ENCODE measurements at places on chromosomes 5 and 9.
A peak's percentile ranks its signal among the peaks of the same experiment; 100 is the strongest.

GRCh38 chr9:91840469-91840868 lies 109.6 kb downstream of the ROR2 start:
- no peak for DNase-seq

GRCh38 chr9:5580650-5581049 lies 48.3 kb upstream of the RIC1 start:
- DNase-seq = no peak

- DNase-seq = no peak
Observed at GRCh38 chr9:518540-518939, 303.9 kb downstream of the DOCK8 start.

- DNase-seq = no peak
Observed at GRCh38 chr5:6760686-6761085, 47.5 kb downstream of the TENT4A start.

- DNase-seq = no peak
Observed at GRCh38 chr5:76251656-76252055, 151.4 kb upstream of the IQGAP2 start.

- no peak for DNase-seq
Observed at GRCh38 chr5:177392765-177393164, 7.7 kb downstream of the PFN3 start.

GRCh38 chr5:73625944-73626811 lies at the start of gene ARHGEF28:
Gene ARHGEF28 (plus strand): TSS chr5:73626196. CDS start chr5:73684852, 58,656 bp downstream.
- DNase-seq = no peak

- no peak for DNase-seq
Observed at GRCh38 chr5:56893251-56893951, 16.0 kb upstream of the SETD9 start.

GRCh38 chr5:135392256-135392655 lies 6.8 kb downstream of the MACROH2A1 start:
- DNase-seq = no peak

DNA sequence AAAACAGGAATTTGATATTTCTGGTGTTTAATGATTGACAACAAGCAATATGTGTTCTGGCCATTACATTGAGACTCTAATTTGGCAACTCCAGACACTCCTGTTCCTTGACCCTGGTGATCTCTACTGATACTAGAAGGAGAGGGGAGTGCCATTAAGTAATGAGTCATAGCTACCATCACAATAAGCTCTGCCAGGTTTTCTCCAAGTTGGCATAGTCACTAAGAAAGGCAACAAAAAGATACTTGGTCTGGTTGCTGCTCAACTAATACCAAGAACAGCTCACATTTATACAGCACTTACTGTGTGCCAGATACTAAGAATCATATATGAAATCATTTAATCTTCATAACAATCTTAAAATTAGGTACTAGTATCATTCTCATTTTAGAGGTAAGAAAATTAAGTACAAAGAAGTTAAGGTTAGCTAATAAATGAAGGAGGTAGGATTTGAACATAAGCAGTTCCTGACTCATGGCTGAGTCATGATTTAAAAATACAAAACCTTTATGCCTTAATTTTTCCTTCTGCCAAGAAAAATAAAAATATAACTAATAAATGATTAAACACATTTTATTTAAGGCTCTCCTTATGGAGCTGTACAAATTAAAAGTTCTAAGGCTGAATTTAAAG lies 19.9 kb upstream of the PRXL2C start:
- DNase-seq = no peak

DNA sequence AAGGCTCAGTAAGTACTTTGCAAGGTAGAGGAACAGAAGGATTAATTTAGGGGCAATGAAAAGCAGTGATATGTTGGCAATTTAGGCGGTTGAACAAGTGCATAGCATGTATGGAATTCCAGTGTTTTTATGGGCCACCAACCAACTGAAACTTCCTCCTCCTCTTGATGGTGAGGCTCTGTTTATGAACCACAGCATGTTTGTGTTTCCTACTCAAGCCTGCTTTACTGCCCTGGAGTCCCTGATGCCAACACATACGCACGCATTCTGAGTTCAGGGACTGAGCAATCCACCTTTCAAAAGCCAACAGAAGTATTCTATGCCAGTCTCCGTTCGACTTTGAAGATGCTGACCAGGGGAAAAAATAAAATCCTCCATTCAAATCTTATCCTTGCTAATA lies 417.5 kb downstream of the EFNA5 start:
- no peak for DNase-seq

DNA sequence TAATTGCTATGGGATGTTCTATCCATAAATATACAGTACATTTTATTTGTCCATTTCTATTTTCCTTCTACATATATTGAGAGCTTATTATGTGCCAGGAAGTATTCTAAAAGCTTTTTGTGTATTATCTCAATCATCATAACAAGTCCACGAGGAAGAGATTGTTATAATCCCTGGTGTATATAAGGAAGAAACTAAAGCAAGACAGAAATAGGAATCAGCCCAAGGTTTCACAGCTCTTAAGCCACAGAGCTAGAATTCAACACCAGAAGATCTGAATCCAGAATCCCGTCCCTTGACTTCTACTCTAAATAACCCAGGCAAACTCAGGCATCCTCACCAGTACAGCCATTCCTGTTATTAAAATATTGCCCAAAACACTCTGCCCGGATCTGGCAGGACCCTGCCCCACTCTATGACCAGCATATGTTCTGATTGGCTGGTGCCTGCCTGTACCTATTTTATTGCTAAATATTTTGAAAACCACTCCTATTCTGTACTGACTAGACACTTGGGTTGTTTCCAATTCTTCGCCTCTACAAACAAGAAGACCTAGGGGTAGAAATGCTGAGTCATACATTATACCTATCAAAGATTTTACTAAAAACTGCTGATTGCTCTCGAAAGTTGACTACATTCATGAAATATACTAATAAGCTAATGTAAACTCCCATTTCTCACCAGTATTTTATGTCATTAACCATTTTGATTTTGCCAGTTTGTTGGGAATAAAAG lies 297.4 kb downstream of the ENC1 start:
- DNase-seq = no peak

DNA sequence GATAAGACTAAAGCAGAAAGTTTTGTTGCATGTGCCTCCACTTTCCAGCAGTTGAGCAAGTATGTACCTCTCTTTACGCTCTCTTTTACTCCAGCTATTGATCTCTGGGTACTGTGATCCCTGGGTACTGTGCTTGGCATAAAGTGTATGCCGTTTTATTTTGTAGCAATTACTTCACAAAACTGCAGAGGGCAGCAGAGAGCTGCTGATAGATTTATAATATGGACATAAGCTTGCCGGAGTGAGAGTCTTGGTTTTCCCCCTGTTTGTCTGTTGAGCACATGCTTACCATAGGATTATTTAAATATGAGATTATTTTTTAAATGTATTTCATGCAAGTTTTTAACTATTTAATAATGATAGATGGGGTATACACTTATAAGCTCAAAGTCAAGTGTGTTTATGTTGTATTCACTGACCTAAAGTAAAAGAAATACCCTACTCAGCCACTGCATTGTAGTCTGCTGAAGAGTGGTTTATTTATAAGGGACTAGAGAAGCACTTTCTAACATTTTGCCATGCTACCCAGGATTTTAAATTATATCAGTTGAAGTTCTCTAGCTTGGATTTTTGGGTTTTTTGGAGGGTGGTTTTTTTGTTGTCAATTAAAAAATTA lies 13.0 kb downstream of the TTC1 start:
- peak; percentile 52 for DNase-seq

DNA sequence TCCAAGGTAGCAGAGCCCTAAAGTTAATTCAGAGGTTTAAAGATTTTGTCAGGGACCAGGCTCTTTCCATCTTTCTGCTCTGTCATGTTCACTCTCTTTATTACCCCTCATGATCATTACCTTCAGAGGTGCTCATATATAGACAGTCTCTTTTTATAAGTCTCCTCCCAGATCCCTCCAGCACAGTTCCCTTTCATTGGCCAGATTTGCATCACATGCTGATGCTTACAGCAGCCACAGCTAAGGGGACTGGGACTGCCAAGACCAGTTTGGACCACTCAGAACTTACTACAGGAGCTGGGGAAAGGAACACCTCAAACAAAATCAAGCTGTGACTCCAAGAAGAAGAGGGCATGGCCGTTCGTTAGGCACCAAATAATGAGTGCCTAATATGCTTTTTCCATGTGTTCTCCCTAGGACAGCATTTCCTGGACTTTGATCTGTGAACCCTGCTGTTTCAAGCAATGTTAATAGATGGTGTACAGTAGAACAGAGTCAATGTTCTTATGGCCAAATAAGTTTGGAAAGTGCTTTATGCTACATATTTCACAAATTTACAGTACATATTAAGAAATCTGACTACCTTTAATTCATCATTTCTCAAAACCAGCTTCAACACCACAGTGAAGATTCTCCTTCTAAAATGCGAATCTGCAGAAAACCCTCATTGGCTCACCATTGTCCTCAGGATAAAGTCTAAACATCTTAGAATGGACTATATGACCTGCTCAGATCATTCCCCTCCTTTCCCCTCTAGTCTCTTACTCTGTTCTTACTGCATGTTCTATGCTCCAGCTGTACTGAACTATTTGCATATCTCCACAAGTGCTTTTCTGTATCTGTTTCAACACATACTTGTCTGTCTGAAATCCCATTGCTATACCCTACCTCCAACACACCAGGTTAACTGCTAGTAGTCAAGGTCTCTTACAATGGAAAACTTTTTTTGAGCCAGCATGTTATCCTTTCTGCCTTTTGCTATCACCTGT lies 3.4 kb downstream of the C5orf58 start:
- no peak for DNase-seq

GRCh38 chr9:2059274-2059929 lies 44.3 kb downstream of the SMARCA2 start:
- DNase-seq = no peak

GRCh38 chr5:79488058-79488457 lies 25.9 kb downstream of the HOMER1 start:
- DNase-seq = no peak

- no peak for DNase-seq
Observed at GRCh38 chr9:136889858-136890257, 3.5 kb downstream of the TRAF2 start.

GRCh38 chr5:30747412-30747811 lies 446.1 kb upstream of the CDH6 start:
- DNase-seq = no peak

GRCh38 chr5:50873595-50874277 lies 207.3 kb downstream of the PARP8 start:
- DNase-seq = no peak

DNA sequence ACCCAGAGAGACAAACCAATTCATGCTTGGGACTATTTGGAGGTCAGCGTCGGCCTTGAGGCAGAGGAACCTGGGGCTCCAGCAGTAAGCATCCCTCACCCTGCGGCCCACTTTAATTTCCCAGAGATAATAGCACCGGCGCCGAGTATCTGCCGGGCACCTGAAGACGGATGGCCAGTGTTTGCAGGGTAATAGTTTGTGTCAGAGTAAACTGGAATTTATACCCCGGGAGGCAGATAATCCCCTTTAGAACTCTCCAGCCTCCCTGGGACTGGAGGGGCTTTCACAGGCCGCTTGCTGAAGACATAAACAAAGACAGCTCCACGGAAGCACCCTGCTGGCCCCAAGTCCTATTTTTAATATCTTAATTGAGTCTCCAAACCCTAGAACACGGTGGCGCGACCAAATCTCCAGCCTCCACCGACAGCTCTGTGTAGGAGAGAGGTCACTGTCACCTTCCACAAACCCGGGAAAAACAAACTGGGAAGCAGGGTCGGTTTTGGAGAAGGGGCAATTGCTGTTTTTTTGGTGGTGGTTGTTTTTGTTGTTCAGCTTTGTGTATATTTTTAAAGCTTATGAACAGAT lies 17.4 kb upstream of the FCN1 start:
- no peak for DNase-seq

DNA sequence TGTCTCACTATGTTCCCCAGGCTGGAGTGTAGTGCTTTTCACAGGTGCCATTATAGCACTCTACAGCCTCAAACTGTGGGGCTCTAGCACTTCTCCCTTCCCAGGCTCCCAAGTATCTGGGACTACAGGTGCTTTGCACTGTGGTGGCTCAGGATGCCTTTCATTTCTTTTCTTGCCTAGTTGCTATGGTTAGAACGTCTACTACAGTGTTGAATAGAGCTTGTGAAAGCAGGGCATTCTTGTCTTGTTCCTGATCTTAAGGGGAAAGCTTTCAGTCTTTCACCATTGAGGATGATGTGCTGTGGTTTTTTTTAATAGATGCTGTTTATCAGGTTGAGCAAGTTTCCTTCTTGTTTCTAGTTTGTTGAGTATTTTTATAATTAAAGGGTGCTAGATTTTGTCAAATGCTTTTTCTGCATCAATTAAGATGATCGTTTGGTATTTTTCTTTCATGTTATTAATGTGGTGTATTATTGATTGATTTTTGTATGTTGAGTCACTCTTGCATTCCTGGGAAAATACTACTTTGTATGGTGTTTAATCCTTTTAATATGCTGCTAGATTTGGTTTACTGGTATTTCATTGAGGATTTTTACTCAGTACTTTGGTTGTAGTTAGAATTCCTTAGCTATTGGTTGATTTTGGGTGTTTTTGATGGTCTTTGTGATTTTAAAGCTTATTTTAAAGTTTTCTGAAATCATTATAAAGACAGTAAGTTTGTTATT lies 35.6 kb downstream of the GPBP1 start:
- no peak for DNase-seq

- DNase-seq = no peak
Observed at GRCh38 chr5:135033901-135034235, at the start of gene PITX1. Gene PITX1 (minus strand): TSS chr5:135034228. CDS start chr5:135033881, 347 bp downstream.

- no peak for DNase-seq
Observed at GRCh38 chr5:102411-103043, 10.6 kb downstream of the PLEKHG4B start.

DNA sequence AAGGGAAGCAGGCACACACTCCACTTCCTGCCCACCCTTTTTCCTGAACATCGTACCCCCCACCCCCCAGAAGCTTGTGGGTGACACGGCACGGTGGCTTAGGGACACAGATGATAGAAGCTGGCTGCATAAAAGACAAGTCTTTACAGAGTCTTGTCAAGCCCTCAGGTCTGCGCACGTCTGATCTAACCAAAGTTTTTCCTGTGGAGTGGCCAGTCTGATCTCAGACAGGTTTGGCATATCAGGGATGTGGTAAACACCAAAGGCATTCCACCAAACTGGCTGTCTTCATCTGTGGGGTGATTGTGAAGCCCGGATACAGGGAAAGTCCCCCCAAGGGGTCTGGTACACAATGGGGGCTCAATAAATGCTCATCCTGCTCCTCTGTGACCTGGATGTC lies 50.0 kb downstream of the CRB2 start:
- no peak for DNase-seq

DNA sequence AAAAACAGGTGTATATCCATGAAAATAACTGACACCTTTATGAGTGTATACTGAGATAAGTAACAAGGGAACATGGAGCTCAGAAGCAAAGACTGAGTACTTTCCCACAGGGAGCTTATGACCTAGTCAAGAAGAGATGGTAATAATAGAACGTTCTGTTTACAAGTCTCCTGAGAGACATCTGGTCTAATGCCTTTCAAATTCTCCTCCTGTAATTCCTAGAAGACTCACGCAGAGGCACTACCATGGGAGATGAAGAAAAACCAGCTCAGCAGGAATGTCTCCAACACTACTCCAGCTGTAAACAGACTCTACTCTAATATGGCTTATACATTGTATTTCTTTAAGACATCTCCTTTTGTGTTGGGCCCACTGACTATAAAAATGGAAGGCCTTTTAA lies 503.6 kb upstream of the TUSC1 start:
- no peak for DNase-seq
